ENCODE measurements at places on chromosomes 3 and 15.

- DNase-seq, result peak; percentile 53
- H3K27me3 ChIP-seq, result no peaks in the 10 kb centered on the region
- peak overlapping the region; percentile 20 for H3K27ac ChIP-seq
- H3K36me3 ChIP-seq, result peaks cover 42% of the 10 kb centered on the region
- peaks cover 26% of the 10 kb centered on the region for H3K4me1 ChIP-seq
Observed at GRCh38 chr3:47347217-47347801, 33.5 kb upstream of the PTPN23 start.

DNA sequence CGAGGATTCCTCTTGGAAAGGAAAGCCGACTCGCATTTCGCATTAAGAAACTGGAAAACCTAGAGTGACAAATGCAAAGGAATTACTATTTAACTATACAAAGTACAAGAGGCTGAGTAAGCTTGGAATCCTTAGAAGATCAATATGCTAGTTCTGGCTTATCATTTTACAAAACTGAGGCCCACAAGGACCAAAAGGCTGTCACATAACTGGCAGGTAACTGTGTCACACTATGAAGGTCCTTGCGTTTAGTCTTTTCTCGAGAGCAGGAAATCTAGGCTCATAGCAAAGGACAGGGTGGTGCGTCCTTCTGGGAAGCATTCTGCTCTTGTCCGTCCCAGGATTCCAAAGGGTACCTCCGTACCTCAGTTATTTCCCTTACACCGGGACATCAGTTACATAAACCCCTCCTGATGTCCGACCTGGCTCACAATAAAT lies 629 bp downstream of the RPL24 start:
- no peak for DNase-seq
- H3K4me1 ChIP-seq, result peaks cover 33% of the 10 kb centered on the region
- no peaks in the 10 kb centered on the region for H3K27me3 ChIP-seq

- H3K36me3 ChIP-seq, result no peaks in the 10 kb centered on the region
- H3K27me3 ChIP-seq, result no peaks in the 10 kb centered on the region
- no peak for DNase-seq
- H3K4me3 ChIP-seq, result no peak overlapping the region
- no peaks in the 10 kb centered on the region for H3K4me1 ChIP-seq
Observed at GRCh38 chr15:83581381-83581780, 72.5 kb upstream of the ADAMTSL3 start.

DNA sequence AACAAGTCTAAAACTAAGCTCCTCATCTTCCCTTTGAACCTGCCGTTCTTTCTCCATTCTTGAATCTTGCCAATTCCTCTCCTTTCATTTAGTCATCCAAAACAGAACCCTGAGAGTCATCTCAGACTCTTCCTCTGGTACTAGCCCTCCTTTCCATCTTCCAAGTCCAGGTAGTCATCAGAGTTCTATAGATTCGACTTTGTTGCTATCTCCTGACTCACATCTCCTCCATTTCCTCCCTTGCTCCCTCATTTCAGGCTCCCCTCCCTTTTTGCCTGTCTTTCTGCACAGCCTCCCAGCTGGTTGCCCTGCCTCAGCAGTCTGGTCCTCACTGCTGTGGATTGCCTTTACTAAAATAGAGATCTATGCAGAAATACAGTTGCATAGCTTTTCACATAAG lies 4.7 kb downstream of the ATG7 start:
- no peaks in the 10 kb centered on the region for H3K27me3 ChIP-seq
- no peak overlapping the region for H3K4me3 ChIP-seq
- H3K36me3 ChIP-seq, result peaks cover 10% of the 10 kb centered on the region
- peaks cover 11% of the 10 kb centered on the region for H3K4me1 ChIP-seq

DNA sequence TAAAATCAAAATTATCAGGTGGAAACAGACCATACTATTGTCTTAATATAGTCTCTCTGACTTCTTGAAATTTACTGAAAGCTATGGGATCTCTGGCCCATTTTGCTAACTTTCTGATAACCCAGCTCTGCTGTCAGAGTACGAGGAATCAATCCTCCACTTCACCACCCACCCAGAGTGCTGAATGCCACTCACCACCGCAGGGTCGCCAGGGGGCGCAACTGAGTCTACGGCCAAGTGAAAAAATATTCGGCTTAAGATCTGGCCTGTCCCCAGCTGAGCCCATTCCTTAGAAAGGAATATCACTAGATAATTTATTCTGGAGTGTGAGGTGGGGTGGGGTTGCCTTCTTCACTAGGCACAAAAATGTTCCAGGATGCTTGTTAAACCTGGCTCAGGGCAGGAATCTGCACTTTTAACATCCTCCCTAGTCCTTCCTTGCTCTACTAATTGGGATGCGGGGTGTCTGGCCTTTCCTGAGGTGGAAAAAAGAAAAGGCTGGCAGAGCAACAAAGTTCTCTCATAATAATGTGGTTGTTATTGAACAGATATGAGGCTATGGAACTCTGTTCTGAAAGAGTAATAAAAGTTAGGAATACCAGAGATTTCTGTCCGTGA lies 520.6 kb downstream of the MFSD1 start:
- no peaks in the 10 kb centered on the region for H3K27me3 ChIP-seq
- peak; percentile 37 for DNase-seq
- H3K4me3 ChIP-seq, result no peak overlapping the region
- no peaks in the 10 kb centered on the region for H3K4me1 ChIP-seq
- H3K36me3 ChIP-seq, result no peaks in the 10 kb centered on the region

- no peak overlapping the region for H3K4me3 ChIP-seq
- peaks cover 23% of the 10 kb centered on the region for H3K4me1 ChIP-seq
- no peak overlapping the region for H3K27ac ChIP-seq
- H3K36me3 ChIP-seq, result no peaks in the 10 kb centered on the region
Observed at GRCh38 chr3:14397531-14397930, 4.9 kb upstream of the SLC6A6 start.

DNA sequence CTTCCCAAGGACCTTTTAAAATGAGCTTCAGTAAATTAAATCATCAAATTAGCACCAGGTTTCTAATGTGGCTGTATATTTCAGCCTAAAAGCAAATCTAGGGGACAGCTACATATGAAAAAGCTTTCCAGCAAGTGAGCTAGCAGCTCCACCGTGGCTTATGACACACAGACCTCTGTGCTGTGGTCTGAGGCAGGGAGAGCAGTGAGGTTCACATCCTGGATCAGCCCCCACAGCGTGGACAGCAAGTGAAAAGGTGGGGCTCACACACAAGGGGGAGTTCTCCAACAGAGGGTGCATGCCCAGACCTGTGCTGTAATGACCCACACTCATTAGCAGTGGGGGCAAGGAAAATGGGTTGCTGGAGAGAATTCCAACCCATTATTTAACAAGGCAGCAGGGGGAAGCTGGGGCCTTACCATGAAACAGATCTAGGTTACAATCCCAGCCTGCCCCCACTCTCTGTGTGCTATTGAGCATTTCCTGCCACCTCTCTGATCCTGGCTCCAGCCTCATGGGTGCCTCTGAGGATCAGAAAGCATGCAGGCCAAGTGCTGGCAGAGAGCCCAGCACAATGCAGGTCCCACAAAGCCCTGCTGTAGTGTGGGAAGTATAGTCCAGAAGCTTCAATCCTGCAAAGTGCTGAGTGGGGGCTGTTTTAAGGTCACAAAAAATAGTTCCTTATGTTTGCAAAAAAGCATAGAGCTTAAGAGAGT lies 48.2 kb downstream of the RASGRF1 start:
- H3K27ac ChIP-seq, result no peak overlapping the region
- no peak overlapping the region for H3K4me3 ChIP-seq
- H3K27me3 ChIP-seq, result no peaks in the 10 kb centered on the region
- H3K36me3 ChIP-seq, result no peaks in the 10 kb centered on the region

GRCh38 chr3:14200841-14201240 lies 22.2 kb downstream of the LSM3 start:
- H3K4me1 ChIP-seq, result peaks cover 20% of the 10 kb centered on the region
- no peak overlapping the region for H3K27ac ChIP-seq
- H3K36me3 ChIP-seq, result peaks cover 8% of the 10 kb centered on the region
- H3K27me3 ChIP-seq, result no peaks in the 10 kb centered on the region

GRCh38 chr3:172708921-172709773 lies 1.7 kb downstream of the NCEH1 start:
- DNase-seq, result no peak
- no peaks in the 10 kb centered on the region for H3K27me3 ChIP-seq
- peaks cover 11% of the 10 kb centered on the region for H3K4me1 ChIP-seq

- peak; percentile 37 for DNase-seq
- H3K4me1 ChIP-seq, result peaks cover 20% of the 10 kb centered on the region
- peak overlapping the region; percentile 91 for H3K27ac ChIP-seq
- H3K27me3 ChIP-seq, result no peaks in the 10 kb centered on the region
- H3K36me3 ChIP-seq, result peaks cover 11% of the 10 kb centered on the region
Observed at GRCh38 chr3:160564258-160564911, 986 bp downstream of the KPNA4 start.

DNA sequence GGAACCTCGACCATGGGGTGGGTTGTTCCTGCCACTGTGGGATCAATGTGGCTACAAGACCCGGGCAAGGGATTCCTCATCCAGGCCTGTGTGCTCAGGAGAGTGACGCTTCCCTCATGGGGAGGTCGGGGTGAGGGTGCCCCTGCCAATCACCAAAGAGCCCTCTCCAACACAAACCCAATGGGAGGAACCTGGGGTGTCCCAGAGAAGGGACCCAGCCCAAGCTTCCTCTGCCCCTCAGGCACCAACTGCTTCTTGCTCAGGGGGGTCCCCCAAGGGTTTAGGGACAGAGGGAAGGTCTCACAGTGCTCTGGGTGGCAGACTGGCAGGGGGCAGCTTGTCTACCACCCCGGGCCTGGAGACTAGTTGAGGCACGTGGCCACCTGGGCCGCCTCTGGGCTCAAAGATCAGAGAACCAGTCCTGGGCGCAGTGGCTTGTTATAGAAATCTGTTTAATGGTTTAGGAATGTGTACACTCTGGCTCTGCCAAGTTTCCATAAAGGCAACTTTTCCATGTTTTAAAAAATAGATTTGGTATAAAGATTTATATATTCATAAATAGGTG lies 26.6 kb downstream of the GP9 start:
- no peak overlapping the region for H3K27ac ChIP-seq
- H3K27me3 ChIP-seq, result no peaks in the 10 kb centered on the region
- no peak overlapping the region for H3K4me3 ChIP-seq

GRCh38 chr3:33322412-33322811 lies 45.2 kb downstream of the FBXL2 start:
- H3K36me3 ChIP-seq, result no peaks in the 10 kb centered on the region
- no peak for DNase-seq
- H3K4me3 ChIP-seq, result no peak overlapping the region
- no peaks in the 10 kb centered on the region for H3K27me3 ChIP-seq
- peaks cover 11% of the 10 kb centered on the region for H3K4me1 ChIP-seq

DNA sequence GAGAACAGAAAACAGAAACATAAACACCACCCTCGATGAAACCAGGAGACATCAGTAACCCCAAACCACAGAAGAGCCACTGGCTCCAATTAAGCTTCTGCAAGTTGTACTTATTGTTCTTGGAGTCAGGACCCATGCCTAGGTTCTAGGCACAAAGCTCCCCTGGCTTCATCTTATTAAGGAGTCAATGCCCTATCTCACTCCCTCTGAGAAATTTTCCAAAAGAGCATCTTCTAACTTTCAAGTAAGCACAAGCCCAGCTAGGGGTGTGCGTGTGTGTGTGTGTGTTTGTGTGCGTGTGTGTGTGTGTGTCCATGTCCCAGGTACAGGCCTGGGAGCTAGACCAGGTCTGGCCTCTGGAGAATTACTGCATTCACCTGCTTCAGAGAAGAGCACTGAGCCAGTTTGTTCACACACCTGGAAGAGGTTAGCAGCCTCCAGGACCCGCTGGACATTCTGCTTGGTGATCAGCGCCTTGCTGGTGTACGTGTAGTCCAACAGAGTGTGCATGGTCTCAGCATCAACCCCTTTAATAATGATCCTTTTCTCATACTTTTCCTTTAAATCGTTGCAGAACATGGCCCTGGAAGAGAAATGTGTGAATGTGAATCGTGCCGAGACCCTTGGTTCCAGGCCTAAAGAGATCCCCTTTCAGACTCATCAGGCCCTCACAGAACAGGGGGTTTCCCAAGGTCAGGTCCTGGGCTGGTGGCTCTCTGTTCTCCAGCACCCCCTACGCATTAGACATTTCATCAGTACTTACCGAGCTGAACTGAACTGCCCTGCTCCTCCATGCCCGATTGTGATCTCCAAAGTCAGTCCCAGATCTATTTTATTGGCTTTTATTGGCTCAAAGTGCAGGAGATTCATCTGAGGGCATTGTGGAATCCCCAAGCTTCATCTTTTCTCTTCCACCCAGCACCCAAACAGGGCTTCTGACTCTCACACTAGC lies 27.8 kb downstream of the KLHL6 start:
- H3K4me1 ChIP-seq, result no peaks in the 10 kb centered on the region
- no peaks in the 10 kb centered on the region for H3K27me3 ChIP-seq
- no peak overlapping the region for H3K4me3 ChIP-seq

- no peak for DNase-seq
- H3K4me1 ChIP-seq, result no peaks in the 10 kb centered on the region
- no peak overlapping the region for H3K27ac ChIP-seq
- H3K27me3 ChIP-seq, result no peaks in the 10 kb centered on the region
- no peaks in the 10 kb centered on the region for H3K36me3 ChIP-seq
Observed at GRCh38 chr15:39539466-39539865, 41.4 kb upstream of the THBS1 start.

Data from common myeloid progenitor, CD34-positive (primary cell).